Right atrium auricular region (tissue), 2 donors: ENCODE measurements at places on chromosomes 6 and 20. TPM values are rescaled to one million over a fixed set of nuclear protein-coding genes. Genes with fewer than 3 reads are reported as not detected.

DNA sequence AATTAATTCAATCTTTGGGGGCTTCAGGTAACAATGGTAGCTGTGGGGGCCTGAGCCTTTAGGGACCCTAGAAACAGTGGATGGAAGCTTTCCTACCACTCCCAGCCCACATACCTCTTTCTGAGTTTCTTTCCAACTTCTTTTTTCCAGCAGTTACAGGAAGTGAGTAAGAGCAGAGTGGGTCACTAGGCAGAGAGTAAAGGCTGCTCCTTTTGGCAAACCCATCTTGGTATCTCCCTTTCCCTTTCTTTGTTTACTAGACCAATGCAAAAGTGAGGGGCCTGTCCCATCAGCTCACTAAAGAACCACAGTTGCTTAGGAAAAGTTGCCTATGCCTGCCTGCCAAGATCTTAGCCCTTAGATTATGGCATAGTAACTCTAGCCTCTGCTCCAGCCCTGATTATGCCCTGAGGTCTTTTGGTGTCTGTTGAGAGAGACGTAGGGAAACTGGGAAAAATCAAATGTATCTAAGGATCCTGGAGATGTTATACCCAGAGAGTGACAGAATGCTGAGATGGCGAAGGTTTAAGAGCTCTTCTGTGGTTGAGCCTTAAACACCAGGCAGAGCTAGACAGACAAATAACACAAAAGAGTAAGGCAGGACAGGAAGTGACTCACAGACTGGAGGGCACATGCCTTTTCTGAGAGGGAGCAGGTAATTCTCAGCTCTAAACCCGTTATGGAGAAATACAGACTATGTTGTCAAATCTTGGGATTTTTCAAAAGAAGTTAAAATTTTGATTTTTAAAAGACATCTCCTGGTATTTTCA, 31.3 kb downstream of the TRMT6 start:
- no peak overlapping the region for H3K4me3 ChIP-seq
- DNase-seq = no peak
- H3K27me3 ChIP-seq = no peaks in the 10 kb centered on the region
- no peak overlapping the region for H3K27ac ChIP-seq

DNA sequence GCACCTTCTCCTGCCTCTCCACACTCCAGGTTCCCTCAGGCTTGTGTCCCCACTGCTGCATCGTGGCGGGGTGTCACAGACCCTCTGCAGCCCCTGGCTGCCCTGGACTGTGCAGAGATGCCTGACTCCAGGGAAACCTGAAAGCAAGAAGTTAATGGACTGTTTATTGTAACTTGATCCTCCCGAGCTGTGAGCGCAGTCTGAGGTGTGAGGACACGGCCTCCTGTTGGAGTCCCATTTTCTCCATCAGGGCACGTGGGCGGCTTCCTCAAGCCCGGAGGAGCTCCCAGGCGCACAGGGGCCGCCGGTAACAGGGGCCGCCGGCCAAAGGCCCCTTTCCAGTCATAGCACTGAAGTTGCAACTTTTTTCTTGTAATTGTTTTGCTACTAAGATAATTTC, 16.9 kb downstream of the RBM38 start:
- H3K4me3 ChIP-seq = no peak overlapping the region
- DNase-seq = no peak
- no peaks in the 10 kb centered on the region for H3K4me1 ChIP-seq
- H3K27ac ChIP-seq = peak overlapping the region; percentile 75
- peaks cover 57% of the 10 kb centered on the region for H3K36me3 ChIP-seq

GRCh38 chr6:144346719-144347447, 61.7 kb downstream of the UTRN start:
- H3K27me3 ChIP-seq = no peaks in the 10 kb centered on the region
- H3K27ac ChIP-seq = peak overlapping the region; percentile 10
- no peak overlapping the region for H3K4me3 ChIP-seq
- no peak for DNase-seq
- peaks cover 55% of the 10 kb centered on the region for H3K4me1 ChIP-seq
- H3K36me3 ChIP-seq = no peaks in the 10 kb centered on the region

DNA sequence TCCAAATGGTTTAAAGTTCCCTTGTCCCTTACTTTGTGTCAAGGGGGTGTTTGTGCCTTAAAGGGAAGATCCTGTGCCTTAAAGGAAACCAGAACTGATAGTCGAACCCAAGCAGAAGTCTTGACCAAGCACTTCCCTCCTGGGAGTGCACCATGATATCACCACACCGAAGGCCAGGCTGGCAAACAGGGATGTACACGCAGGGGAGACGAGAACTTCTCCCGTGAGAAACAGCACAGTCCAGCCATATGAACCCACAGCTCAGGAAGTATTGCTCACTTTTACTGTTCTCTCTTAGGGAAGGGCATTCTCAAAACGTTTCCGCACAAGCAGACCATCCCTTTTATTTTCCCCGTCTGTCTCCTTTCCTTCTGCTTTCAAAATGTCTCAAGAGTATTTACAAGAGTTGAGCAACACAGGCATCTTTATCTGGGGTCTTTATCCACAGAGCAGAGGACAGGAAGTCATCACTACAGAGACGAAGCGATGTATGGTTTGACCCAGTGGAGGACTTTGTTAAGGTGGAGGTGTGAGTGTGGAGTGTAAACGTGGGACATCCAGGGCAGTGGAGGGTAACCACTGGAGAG, 12.8 kb upstream of the SERPINB1 start:
- no peak for DNase-seq
- no peaks in the 10 kb centered on the region for H3K4me1 ChIP-seq
- peak overlapping the region; percentile 71 for H3K27ac ChIP-seq
- peak overlapping the region; percentile 13 for H3K4me3 ChIP-seq

DNA sequence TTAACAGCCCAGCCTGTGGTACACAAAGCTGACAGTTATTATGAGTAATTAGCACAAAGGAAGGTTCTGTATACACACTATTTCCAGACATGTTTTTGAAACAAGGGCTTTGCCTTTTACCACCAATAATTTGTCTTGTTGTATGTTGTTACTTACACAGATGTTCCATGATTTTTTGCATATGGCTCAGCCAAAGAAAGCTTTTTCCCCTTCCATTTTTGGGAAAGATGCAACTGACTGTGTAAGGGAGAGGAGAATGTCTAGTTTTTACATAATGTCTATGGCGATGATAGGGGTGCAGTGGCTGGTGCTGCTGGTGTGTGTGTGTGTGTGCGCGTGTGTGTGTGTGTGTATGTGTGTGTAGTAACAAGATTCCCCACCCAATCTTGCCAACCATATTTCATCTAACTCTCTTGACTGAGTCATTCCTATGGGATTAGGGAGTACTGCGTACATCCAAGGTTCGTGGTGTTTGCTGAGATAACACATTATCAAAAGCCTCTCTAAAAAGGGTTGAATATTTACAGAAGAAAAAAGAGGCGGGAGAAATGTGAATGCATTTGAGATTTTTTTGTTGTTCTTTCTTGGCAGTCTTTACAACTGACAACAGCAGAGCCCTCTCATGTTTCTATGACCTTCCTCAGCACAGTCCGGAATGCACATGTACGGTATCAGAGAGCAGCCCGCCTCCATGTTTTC, 192.2 kb downstream of the GMPR start:
- H3K36me3 ChIP-seq = no peaks in the 10 kb centered on the region
- no peak overlapping the region for H3K4me3 ChIP-seq
- DNase-seq = no peak
- H3K27ac ChIP-seq = no peak overlapping the region
- H3K27me3 ChIP-seq = no peaks in the 10 kb centered on the region
- H3K4me1 ChIP-seq = no peaks in the 10 kb centered on the region

DNA sequence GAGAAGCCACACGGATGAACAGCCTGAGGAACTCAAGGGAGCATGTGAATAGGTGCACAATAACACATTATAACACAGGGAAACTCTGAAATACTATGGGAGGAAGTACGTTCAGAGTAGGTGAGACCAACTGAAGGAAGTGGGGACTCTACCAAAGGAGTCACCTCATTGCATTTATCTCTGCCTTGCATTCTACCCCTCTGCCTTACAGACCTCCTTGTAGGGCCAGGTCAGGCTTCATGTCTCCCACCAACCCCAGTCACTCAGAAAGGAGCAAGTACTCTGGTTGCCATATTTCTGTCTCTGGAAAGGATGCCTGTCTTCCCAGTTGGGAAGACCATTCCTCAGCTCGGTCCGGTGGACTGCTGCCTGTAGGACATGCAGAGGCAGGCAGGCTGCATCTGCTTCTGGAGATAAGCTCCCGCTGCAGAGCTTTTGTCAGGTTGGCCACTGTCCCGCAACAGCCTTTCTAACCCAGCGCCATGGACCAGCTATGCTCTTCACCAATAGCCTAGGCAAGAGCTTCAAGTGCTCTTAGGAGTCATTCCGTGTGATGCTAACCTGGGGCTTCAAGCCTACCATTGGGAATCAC, 51.6 kb upstream of the ASIP start:
- no peaks in the 10 kb centered on the region for H3K36me3 ChIP-seq
- no peak for DNase-seq
- no peaks in the 10 kb centered on the region for H3K4me1 ChIP-seq
- H3K27me3 ChIP-seq = no peaks in the 10 kb centered on the region
- H3K27ac ChIP-seq = no peak overlapping the region

DNA sequence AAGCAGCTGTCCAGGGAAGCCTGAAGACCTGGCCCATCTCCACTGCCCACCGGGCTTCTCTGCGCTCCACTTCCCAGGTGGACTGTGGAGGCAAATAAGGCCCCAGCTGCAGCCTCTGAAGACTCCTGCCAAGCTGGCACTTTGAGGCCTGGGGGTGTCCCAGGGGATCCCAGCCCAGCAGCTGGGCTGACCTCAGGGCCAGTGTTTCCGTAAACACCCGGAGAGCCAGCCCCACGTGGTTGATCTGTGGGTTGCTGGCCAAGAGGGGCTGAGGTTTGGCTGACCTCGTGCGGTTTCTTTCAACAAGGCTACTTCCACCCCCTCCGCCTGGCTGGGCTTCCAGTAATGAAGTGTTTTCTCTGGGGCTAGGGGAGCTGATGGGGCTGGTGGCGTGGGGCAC, 12.4 kb upstream of the CCN5 start:
- peak; percentile 94 for DNase-seq
- H3K4me1 ChIP-seq = peaks cover 52% of the 10 kb centered on the region
- no peaks in the 10 kb centered on the region for H3K27me3 ChIP-seq
- no peak overlapping the region for H3K4me3 ChIP-seq
- H3K36me3 ChIP-seq = no peaks in the 10 kb centered on the region
- peak overlapping the region; percentile 83 for H3K27ac ChIP-seq

DNA sequence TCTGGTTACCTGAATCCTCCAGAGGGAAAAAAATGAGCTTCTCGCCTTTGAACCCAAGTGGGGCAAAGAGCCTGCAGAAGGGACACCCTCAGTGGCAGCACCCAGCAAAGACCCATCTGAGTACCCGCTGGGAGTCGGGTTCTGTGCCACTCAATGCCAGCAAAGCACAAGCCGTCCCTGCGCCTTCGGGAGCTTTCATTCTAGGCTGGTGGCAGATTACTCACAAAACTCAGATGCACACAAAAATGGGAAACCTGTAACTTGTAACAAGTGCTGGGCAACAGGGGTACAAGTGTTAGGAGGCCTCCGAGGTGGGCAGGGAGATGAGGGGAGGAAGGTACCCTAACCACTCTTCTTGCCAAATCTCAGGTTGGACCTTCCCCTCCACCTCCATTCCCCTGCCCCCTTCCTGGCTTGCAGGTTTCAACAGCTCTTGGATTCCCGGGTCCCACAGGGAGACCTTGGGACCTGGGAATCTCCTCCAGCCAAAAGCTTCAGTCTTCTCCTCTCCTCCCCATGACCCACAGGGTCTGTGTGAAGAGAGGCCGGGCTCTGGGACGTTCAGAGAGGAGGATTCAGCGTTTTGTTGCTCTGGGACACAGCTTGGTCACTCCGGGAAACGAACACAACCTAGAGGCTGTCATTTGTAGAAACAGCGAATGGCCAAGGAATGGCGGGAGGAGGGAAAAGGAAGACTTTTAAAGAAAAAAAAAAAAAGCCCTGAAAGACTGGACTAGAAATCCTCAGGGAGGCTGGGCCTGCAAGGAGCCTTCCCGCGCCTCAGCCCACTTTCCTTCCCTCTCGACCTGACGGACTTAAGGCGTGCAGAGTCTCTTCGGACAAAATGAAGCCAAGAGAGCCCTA, 1.2 kb upstream of the PARD6B start:
- peak overlapping the region; percentile 75 for H3K4me3 ChIP-seq
- no peaks in the 10 kb centered on the region for H3K36me3 ChIP-seq
- H3K4me1 ChIP-seq = no peaks in the 10 kb centered on the region
- H3K27me3 ChIP-seq = no peaks in the 10 kb centered on the region
- H3K27ac ChIP-seq = peak overlapping the region; percentile 89

- H3K4me1 ChIP-seq = peaks cover 42% of the 10 kb centered on the region
- DNase-seq = no peak
Measured at GRCh38 chr6:165663736-165664558, 906 bp upstream of the PDE10A start.

DNA sequence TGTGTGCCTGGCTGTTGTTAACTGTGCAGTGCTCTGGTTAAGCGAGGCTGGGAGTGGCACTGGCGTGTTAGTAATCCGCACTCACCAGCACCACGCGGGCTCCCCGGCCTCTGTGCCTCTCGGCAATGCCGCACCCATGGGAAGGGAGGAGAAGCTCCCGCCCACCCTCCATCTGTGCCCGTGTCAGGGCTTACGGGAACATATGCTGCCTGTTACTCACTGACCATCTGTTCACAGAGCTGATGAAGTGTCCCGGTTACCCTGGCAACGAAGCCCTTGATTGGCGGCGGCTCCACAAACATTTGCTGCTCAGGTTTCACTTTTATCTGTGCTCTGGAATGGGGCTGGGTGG, 114.7 kb downstream of the PSMB1 start:
- peak; percentile 86 for DNase-seq
- peaks cover 23% of the 10 kb centered on the region for H3K4me1 ChIP-seq
- no peak overlapping the region for H3K27ac ChIP-seq
- peak overlapping the region; percentile 32 for H3K4me3 ChIP-seq

DNA sequence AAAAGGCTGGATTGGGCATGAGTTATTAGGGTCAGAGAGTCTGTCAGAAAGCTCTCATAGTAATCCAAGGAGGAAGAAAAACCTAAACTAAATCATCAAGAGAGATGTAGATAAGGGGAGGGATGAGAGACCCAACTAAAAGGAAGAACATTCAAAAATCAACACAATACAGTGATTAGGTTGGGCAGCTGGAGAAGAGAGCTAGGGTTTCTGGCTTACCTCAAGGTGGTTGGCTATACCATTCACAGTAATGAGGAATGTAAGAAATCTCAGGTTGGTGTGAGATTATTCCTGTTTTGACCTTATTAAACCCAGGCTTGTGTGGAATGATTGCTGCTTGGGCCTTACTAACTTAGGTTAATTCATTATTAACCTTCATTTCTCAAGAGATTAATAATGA, 6.2 kb upstream of the COX7A2 start:
- no peaks in the 10 kb centered on the region for H3K4me1 ChIP-seq
- H3K4me3 ChIP-seq = no peak overlapping the region
- no peaks in the 10 kb centered on the region for H3K27me3 ChIP-seq
- no peak overlapping the region for H3K27ac ChIP-seq
- no peak for DNase-seq

OPRM1 gene
- not detected for total RNA-seq

CTAGE9 gene
- total RNA-seq = not detected

THBD gene
- total RNA-seq = 96.7 TPM

HCK gene
- 2.3 TPM for total RNA-seq

BMP2 gene
- total RNA-seq = 6.9 TPM

GRM4 gene
- not detected for total RNA-seq

KIAA0408 gene
- 1.8 TPM for total RNA-seq

FNDC11 gene
- not detected for total RNA-seq

DACT2 gene
- 2.0 TPM for total RNA-seq

TAAR8 gene
- not detected for total RNA-seq
